ENCODE measurements at places on chromosomes 6 and 20.
A peak's percentile ranks its signal among the peaks of the same experiment; 100 is the strongest.

DNA sequence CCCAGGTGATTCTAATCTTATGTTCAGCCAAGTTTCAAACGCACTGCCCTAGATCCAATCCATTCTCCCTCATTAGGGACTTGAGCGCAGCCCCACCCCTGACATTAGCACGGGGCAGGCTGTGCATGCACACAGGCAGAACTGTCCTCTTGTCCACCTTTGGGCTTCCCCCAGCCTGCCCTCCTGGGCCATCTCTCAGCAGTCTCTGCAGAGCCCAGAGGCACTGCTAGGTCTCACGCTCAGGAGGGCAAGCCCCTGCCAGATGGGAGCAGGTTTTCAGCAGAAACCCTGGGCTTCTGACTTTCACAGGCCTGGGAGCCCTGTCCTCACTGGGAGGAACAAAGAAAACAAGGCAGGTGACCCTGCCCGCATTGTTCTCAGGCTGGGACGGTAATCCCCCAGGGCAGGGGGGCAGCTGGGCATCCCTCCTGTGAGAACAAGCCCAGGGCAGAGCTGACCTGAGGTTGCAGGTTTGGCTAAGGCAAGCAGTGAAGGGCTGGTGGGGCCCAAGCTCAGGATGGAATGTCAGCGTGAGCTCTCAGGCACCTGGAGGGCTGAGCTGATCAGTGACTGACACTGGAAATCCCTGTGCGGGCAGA, 24.5 kb downstream of the KCNK5 start:
- no peak for DNase-seq

- no peak for DNase-seq
Measured at GRCh38 chr6:148760258-148760534, 13.4 kb downstream of the UST start.

GRCh38 chr6:134744301-134744700, 205.6 kb downstream of the ALDH8A1 start:
- DNase-seq, result no peak

- DNase-seq, result no peak
Measured at GRCh38 chr6:20932284-20932683, 398.0 kb downstream of the CDKAL1 start.

DNA sequence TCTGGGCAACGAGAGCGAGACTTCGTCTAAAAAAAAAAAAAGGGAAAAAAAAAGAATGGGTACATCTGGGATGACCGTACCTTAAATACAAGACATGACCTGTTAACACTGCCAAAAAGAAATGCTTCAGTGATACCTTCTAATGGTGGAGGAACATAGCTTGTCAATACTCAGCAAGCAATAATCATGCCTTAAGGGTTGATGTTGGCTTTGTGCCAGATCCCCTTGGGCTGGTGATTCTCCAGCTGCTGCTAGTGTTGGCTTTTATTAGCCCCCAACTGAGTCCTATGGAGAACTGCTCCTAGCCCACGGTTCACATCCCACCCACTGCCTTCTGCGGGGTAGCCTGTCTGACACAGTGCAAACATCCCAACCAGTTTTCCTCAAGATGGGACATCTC, 134.9 kb downstream of the PLCB1 start:
- no peak for DNase-seq

DNA sequence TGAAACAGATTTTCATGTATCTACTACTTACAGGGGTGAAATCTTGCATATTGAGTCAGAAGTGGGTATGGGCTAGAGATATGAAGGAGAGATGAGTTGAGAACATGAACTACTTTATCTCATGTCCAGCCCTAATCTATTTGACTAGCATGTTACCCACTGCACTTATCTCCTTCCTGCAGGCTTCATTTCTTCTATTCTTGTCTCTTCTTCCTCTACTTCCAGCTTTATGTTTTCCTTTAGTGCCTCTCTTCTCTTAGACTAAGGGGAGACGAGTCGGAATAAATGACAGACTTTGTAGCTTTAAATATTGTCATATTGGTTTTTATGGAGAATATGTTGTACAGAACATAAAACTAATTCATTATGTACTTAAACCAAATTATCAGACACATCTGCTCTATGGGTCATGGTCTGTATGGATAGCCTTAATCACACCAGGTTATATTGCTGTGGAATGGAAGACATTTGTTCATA, 5.3 kb downstream of the RAB32 start:
- DNase-seq, result no peak

GRCh38 chr6:70459235-70459634, 45.9 kb downstream of the FAM135A start:
- DNase-seq, result no peak

- DNase-seq, result no peak
Measured at GRCh38 chr6:170383466-170384035, 77.0 kb downstream of the FAM120B start.

- no peak for DNase-seq
Measured at GRCh38 chr6:71393471-71393870, 104.9 kb downstream of the OGFRL1 start.

GRCh38 chr20:3819411-3820047, 818 bp upstream of the AP5S1 start:
- DNase-seq, result no peak

DNA sequence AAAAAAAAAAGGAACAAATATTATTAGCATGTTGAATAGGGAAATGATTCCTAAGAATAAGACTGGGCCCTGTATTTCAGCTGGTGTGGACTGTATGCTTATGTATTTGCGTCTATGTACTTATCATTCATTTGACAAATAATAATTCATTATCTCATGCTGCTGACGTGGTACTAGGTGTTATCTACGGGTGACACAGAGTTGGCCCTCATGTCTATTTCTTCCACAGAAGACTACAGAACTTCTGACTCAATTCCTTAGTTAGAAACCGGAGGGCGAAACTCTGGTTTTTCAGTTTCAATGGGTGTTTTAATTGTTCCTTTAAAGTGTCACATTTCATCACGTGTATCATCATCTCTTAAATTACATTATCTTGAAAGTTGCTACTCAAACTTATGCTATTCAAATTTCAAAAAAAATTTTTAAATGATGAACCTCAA, 305.9 kb downstream of the CLIC5 start:
- no peak for DNase-seq

GRCh38 chr6:113936093-113936934, 34.6 kb downstream of the HDAC2 start:
- DNase-seq, result peak; percentile 41

All from D341Med (cell line).